ENCODE measurements at places on chromosomes 1 and 21.

DNA sequence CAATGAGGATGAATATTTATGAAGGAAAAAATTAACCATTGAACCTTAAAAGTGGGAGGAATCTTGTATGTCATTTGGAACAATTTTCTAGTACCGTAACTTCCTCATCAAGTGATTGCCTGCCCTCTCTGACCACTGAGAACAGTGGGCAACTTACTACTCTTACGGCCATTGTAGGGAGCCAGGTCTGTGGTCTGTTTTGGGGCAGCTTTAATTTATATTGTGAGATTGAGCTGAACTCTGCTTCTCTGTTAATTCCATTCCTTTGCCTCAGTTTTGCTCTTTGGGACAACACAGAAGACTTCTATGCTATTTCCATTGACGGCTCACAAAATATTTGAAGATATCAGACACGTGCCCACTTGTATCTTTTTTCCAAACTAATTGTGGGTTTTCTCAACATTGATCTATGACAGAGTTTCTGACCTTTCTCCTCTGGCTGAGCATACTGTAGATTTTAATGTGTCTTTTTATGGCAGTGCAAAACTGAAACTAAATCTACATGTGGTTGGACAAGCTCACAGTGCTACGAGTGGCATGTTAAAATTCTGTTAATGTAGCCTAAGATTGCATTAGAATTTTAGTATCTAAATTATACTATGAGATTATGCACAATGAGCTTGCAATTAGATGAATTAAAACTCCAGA is 27.8 kb upstream of the ZNF281 start:
- no peak for DNase-seq

GRCh38 chr1:87042111-87042811 is 127.8 kb downstream of the HS2ST1 start:
- DNase-seq: peak; percentile 16

DNA sequence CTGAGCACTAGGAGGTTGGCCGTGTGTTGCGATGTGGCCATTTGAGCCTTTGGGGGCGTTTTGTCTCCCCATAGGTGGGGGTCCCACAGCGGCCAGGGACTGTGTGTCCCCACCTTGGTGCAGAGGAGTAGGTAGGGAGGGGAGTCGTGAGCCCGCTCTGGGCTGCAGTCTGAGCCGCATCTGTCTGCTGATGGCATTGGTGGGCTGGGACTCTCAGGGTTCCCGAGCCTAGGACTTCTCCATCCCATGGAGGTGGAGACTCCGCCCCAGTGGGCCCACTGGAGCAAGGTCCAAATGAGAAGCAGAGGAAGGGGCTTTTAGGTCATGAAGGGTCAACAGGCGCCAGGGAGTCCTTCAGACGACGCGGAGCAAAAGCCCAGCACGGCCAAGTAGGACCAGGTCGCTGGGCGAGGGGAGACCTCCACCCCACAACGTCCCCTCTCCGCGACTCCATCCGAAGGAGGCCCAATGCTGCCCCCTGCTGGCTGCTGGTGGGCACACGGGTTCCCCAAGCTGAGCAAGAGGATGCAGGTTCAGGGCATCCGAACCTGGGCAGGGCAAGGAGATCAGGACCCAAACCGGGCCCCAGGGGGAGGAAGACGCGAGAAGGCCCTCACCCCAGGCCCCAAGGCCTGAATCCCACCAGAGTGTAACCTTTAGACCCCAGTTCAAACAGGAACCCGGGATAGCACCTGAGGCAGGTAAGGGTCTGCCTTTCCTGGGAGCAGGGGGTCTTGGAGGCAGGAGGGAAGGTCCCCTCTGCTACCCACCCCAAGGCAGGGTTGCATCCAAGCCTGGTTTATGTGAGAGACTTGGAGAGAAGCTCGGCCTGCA is 14.9 kb downstream of the TTC34 start:
- no peak for DNase-seq

- DNase-seq: no peak
Observed at GRCh38 chr1:70947835-70948234, 99.8 kb downstream of the PTGER3 start.

Measured in COLO829 (cell line).